ENCODE measurements at places on chromosomes 11 and 22.

DNA sequence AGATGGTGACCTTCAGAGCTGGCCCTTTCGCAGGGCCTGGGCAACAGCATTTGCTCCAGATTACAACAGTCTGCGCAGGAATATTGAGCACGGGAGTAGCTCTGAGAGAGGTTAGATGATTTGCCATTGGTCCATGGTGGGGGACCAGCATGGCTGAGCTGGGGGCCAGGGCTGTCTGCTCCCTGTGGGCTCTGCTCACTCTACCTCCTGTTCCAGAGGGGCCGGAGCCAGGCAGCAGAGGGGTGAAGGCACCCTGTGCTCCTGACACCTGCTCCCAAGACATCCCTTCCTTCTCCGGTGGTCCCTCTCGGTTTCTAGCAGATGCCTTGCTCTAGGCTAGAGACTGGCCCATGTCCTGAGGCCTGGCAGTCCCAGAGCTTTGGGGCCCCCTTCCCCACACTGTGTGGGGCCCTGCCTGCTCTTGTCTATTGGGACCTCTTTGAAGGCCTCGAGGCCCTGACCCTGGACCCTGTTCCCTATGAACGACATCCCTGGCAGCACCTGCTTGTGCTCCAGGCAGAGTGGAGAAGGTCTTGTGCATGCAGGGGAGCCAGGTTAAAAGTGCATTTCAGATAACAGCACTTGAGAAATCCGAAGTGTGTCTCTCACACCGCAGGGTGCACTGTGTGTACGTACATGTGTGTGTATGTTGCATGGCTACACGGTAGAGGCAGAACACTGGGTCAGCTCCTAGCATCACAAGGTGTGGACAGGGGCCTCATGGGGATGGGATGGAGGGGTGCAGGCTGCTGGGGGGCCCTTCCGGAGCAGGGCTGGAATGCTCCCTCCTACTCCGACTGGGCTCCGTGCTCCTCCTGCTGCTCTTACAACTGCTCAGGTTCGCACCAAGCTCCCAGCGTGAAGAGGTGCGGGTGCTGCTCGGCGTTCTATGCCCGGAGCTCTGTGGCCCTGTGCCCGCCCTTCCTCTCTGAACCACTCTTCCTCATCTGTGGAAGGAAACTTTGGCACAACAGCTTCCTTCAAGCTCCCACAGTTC, 123.3 kb upstream of the B3GAT1 start:
- no peak for DNase-seq

DNA sequence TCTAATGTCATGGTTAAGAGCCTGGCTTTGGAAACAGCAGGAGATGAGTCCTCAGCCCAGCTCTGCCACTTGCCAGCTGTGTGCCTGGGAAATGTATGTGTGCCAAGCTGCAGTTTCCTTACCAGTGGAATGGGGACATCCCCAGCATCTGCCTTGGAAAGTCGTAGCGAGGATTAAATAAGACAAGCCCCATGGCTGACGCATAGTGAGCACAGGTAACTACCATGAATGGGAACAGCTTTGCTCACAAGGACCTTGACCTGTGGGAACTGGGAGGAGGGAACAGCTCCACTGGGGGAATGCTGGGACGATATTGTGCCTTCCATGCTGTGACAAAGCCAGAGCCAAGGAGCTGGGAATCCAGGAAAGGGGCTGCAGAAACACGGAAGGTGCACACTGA, 2.6 kb upstream of the DSCAML1 start:
- DNase-seq, result no peak

DNA sequence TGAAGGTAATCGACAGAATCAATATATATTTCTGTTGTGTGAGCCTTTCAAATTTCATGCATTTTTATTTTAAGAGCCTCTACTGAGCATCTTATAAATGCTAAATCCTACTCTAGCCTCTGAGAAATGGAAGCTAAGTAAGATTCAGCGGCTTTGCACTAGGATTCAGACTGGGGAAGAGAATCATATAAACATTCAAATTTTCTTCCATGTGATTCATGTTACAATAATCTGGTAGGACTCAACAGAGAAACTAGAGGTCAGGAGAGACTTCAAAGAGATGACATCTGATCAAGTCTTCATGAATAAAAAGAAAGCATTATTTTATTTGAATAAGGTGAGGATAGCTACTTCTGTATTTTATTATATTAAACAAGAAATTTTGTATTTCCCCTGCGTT, 538.9 kb downstream of the DLG2 start:
- DNase-seq, result no peak

DNA sequence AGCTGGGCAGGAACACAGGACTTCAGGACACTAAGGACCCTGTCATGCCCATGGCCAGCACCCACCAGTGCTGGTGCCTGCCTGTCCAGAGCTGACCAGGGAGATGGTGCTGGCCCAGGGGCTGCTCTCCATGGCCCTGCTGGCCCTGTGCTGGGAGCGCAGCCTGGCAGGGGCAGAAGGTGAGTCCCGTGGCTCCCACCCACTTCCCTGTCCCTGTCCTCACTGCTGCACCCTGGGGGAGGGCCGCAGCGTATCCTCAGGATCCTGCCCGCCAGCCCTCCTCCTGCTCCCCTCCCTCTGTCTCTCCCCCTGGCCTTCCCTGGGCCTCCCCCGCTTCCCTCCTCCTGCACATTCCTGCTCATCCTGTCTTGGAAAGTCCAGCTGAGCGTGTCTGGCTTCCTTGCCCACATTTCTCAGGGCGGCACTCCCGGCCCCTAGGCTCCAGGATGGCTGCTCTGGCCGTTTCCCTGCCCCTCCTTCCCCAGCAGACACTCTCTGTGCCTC, 8.7 kb downstream of the CSF2RB start:
- DNase-seq, result no peak

- no peak for DNase-seq
Observed at GRCh38 chr11:134636071-134636470, 224.0 kb upstream of the B3GAT1 start.
